ENCODE measurements at places on chromosomes 7 and 10. TPM values are rescaled to one million over a fixed set of nuclear protein-coding genes. Genes with fewer than 3 reads are reported as not detected.

- DNase-seq, result no peak
Measured at GRCh38 chr7:119919986-119920385, 353.0 kb upstream of the KCND2 start.

DNA sequence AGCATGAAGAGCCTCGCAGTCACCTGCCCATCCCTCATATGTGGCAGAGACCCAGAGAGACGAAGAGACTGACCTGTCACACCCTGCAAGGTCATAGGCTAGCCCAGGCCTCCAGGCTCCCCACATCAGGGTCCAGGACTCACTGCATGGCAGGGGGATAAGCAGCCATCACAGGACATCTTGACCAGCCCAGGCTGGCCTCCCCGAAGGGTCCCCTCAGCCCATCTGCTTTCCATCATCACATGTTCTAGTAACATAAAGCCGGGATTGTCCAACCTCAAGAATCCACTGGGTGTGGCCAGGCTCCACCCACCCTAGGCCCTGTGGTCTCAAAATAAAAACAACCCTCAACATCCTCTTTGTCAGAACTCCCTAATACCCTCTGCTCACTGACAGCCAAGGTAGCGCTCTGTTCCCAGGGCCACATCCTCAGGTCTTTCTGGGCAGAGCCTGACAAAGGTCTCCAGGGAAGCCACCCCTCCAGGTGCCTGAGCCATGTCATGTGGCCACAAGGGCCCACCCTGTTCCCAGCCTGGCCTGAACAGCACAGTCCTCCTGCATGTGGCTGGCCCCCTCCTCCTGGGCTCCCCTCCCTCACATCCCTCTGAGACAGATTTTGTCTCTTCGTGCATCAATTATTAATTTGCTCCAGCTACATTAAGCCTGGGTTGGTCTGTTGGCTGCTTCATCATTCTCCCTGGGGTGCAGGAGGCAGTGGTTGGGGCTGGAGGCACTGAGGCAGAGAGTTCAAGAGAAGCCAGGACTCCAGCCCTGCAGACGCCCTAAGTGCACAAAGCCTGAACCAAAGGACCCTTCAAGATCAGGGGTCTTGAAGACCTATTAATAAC lies 131.8 kb upstream of the UNC5B start:
- DNase-seq, result no peak

DNA sequence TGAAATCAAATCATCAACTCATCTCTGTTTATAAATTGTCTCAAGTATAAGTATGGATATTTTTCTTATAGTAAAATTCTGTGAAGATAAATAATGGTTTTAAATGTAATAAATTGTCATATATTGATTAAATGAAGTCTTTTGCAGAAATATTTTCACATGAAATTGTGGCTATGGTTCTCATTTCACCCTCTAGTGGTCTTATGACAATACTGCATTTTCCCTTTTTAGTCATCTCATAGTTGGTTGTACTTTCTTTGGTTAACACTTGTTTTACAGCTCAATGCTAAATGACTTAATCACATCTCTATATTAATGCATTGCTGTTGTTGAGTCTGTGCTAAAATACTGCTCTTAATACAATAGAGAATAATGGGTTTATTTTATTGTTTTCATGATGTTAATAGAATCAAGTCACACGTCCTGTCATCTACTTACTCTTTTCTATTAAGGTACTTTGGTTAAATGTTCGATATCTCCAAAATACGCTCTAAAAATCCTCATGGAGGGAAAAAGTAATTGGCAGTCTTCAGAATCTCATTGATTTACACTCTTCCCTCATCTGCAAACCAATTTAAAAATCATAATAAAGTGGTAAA lies 38.0 kb upstream of the CACNA2D1 start:
- no peak for DNase-seq

DNA sequence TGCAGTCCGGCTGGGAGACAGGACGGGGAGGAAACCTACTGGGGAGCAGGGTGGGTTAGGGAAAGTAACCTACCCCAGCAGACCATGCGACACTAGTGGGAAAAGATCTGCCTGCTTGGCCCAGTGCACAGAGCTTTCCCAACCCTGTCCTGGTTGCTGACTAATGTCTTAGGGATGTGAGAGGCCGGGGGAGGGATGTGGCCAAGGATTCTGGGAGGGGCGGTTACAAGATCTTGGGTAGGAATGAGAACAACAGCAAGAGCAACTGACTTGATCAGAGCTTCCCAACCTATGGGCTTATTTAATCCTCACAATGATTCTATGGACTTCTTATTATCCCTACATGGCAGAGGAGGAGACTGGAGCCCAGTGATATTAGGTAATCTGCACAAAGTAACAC lies 24.0 kb upstream of the EIF5AL1 start:
- DNase-seq, result peak; percentile 45

NUDT1 gene
- 8.1 TPM for total RNA-seq

RAMP3 gene
- 8.8 TPM for total RNA-seq

- DNase-seq, result no peak
Measured at GRCh38 chr7:120806669-120807068, 51.3 kb downstream of the TSPAN12 start.

DNA sequence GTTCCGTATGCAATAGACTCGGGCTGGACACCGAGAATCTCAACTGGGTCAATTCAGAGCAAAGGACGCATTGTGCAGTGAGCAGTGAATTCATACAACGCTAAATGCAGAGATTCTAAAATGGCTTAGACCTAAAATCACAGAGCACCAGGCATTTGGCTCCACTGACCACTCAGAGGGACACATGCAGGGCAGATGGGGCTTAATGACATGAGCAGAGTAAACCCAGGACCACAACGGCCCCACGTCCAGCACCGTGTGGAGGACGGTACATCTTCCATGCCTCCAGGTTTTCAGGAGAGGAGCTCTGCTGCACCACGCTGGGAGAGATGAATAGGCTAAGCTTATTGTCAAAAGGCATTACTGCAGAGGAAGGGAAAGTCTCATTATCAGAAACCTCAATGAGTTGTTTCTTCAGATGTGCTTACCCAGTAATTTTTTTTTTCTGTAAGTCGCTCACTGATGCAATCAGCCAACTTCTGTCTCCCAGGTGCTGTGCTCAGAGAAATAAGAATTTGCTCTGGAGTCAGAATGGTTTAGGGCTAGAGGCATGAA lies 555.0 kb downstream of the PTPRN2 start:
- DNase-seq, result no peak

NKX2-3 gene
- 11.7 TPM for total RNA-seq

- no peak for DNase-seq
Measured at GRCh38 chr10:95408148-95408960, 117.6 kb upstream of the PDLIM1 start.

TSPAN33 gene
- 4.8 TPM for total RNA-seq

DNA sequence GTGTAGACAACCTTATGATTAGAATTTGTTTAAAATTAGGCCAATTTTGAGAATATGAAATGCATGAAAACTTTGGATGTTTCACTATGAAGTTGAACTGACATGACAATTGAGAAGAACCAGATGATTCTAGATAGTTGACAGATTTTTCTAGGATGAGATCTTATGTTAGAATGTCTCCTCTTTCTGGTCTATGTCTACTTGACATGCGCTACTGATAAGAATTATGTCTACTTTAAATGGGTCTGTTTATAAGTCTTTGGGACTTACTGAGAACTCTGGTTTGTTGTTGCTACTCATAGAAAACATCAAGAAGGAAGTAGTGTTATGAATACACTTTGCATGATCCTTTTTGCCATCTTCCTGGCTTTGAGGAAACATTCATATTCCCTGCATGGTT lies 228.2 kb upstream of the CCDC6 start:
- no peak for DNase-seq

GRCh38 chr7:1566687-1567048 lies 3.2 kb downstream of the PSMG3 start:
- peak; percentile 87 for DNase-seq

GRCh38 chr7:30612658-30613265 lies 18.1 kb downstream of the GARS1 start:
- no peak for DNase-seq

GRCh38 chr7:140062118-140062527 lies 628 bp downstream of the PARP12 start:
- DNase-seq, result peak; percentile 59

- no peak for DNase-seq
Measured at GRCh38 chr10:36157486-36157885, 515.4 kb upstream of the FZD8 start.

ABCC2 gene
- 0.64 TPM for total RNA-seq

ICA1 gene
- total RNA-seq, result 66.1 TPM

VSTM2A gene
- 1.6 TPM for total RNA-seq

GRCh38 chr10:71873582-71874211 lies 22.6 kb upstream of the PSAP start:
- no peak for DNase-seq

DNA sequence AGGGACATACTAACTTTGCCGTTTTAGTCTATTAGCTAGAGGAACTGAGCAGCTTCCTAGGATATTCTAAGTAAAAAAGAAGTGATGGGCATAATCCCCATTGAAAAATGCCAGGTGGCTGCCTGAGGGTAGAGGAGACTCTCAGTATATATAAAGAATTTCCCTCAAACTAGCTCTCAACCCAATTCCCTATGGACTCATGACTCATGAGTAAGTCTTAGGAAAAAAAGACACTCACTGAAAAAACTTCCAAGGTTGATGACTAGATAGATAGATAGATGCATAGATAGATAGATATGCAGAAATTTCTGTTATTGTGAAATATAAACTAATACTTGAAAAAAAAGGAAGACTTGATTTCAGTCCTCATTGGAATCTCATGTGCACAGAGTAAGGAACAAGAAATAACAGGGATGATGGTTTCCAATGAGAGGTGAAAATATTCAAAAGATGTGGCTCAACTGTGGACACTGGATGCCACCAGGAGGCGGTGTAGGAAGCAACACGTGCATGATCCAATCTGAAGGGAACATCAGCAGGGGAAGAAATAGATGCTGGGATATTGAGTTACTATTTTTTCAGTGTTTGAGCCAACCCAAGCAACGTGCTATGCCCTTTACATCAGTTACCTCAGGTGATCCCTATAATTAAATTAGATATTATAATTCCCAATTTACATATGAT lies 711.0 kb upstream of the LRRTM3 start:
- peak; percentile 6 for DNase-seq

DNA sequence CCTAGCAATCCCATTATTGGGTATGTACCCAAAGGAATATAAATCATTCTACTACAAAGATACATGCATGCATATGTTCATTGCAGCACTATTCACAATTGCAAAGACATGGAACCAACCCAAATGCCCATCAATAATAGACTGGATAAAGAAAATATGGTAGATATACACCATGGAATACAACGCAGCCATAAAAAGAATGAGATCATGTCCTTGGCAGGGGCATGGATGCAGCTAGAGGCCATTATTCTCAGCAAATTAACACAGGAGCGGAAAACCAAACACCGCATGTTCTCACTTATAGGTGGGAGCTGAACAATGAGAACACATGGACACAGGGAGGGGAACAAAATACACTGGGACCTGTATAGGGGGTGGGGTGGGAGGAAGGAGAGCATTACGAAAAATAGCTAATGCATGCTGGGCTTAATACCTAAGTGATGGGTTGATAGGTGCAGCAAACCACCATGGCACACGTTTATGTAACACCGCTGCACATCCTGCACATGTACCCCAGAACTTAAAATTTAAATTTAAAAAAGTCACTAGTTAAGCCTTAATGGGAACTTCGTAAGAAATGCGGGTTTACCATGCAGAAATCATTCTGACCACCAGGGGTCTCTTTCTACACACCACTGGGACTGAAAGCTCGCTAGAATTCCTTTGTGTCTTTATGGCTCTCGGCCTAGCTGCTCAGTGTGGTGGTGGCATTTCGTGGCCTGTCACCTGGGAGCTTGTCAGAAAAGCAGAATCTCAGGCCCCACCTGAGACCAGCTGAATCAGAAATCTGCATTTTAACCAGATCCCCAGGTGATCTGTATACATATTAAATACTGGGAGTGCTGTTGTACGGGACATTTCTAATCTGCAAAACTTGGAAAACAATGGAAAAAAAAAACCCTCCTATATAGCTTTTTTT lies 9.5 kb downstream of the ANKRD1 start:
- peak; percentile 29 for DNase-seq

NPSR1 gene
- total RNA-seq, result not detected

COL1A2 gene
- total RNA-seq, result 28.1 TPM

- DNase-seq, result peak; percentile 38
Measured at GRCh38 chr7:93147363-93147762, 822 bp downstream of the SAMD9L start.

GRCh38 chr7:131002600-131002999 lies 268.6 kb upstream of the KLF14 start:
- DNase-seq, result no peak

DNA sequence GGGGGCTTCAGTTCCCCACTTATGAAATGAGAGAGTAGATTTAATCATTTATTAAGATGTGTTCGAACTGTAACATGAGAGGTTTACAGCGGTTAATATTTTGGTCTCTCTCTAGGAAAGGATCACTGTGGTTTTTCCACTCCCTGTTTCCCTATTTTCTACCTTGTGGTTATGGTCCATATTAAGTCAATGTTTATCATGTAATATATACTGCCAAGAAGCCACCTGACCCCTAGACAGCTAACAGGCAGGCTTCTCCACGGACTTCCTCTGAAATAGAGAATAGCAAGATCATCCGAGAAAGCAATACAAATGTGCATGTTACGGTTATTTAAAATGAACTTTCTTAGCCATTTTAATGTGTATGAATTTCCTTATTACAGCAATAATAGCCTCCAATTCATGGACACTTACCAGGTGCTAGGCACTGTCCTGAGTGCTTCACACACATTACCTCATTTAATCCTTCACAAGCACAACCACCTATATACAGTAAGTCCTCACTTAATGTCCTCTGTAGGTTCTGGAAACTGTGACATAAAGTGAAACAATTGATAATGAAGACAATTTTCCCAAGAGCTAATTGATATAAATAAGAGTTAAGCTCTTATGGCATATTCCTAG lies 835 bp upstream of the COL28A1 start:
- no peak for DNase-seq

GRCh38 chr10:63692220-63692896 lies 171.2 kb downstream of the REEP3 start:
- no peak for DNase-seq

- peak; percentile 55 for DNase-seq
Measured at GRCh38 chr7:152462995-152463708, 27.3 kb upstream of the KMT2C start.

GRCh38 chr10:72079356-72079755 lies 9.0 kb downstream of the SPOCK2 start:
- DNase-seq, result peak; percentile 22

CRHR2 gene
- total RNA-seq, result 0.09 TPM

GRCh38 chr10:3043512-3044368 lies 23.6 kb upstream of the PFKP start:
- peak; percentile 55 for DNase-seq
